Heart right ventricle (tissue), 16 donors: ENCODE measurements at places on chromosomes 5 and 9. TPM values are rescaled to one million over a fixed set of nuclear protein-coding genes. Genes with fewer than 3 reads are reported as not detected.

Gene GABRA6
- not detected for total RNA-seq

Gene ADAMTS12
- 1.4 TPM for total RNA-seq

Gene OBP2B
- not detected for total RNA-seq

Gene PRSS3
- 0.55 TPM for total RNA-seq
